Occipital lobe (tissue), 3 donors: ENCODE measurements at places on chromosomes 5 and 9. TPM values are rescaled to one million over a fixed set of nuclear protein-coding genes. Genes with fewer than 3 reads are reported as not detected.

DNA sequence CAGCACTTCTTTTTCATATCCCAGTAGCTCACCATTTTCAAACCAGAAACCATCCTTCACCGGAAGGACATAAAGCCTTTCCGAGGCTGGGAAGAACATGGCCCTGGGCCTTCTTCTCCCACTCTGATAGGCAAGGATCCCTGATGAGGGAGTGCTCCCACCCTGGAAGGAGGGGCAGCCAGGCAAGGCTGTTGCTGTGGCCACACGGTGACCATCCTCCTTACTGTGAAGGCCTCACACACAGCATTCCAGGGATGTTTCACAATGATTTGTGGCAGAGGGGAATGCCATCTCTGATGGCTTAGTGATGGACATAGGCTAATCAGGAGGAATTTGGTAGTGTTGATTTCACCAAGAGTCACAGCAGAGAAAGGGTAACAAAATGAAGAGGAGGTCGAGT, 130.7 kb downstream of the ADAMTS12 start:
- DNase-seq, result no peak

- DNase-seq, result no peak
These were observed 72.7 kb downstream of the SEMA4D start for GRCh38 chr9:89425024-89425805.

DNA sequence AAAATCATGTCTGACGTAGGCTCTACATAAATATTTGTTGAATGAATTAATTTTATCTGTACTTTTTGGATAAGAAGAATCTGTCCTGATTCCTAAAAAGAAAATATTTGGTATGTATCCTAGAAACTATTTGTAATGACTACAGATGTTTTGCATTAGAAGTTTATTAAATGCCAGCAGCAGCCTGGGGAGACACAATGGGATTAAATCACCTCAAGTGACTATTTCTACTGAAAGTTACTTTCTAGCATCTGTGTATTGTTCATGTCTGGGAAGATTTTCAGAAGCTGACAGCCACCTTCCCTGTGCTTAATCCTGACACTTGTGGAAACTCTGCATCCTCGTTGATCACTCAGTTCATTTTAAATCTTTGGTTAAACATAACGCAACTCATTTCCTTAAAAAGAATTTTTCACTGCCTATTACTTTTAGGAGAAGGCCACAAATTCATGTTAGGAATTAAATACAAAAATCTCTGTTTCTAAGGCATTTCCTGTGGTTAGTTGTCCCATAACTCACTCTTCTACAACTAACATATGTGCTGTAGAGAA, 209.3 kb upstream of the PPP1R2B start:
- DNase-seq, result no peak

DNA sequence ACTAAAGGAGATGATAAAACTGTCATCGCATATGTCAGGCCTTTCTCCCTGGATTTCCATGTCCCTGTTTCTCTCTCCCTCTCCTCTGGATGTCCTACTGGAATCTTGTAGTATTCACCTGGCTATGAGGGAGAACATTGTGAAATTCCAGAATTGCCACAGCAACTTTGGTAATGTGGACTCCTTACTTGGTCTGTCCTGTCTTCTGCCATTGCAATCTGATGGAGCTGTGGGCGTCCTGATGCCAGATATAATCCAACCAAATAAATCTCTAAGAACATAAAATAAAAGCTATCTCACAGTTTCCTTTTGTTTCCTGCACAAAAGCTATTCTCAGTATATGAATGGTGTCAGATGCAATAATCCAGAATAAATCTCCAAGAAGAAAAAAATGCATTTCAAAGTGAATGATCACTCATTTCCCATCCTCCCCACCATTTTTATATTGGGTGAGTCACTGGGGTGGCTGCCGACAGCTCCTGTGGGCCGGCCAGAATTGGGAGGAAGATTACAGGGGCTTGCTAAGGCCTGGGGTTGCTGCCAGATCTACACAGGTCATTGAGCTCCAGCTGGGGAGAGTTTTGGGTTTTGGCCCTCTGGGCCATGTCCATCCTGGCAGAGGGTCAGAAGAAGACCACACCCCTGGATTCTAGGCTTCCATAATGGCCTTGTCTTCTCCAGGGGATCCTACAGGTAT, 160.7 kb upstream of the PITX1 start:
- no peak for DNase-seq

DNA sequence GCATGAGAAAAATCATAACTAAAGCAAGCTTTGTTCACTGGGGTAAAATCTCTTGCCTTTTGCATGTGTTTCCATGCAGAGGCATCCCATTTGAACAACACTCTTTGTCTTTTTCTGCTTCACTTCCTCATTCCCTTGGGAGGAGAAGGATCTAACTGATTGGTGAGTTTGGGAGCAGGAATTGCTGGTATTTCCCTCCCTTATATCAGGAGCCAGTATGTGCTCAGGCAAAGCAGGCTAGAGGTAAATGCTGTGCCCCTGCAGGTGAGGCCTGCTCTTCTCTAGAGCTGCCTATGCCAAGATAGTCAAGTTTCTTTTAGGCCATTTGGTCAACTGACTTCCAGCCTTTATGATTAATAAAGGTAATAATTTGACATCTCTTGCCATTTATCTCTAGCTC, 179.9 kb downstream of the COX7C start:
- DNase-seq, result no peak

- DNase-seq, result no peak
These were observed 401.4 kb upstream of the IRX1 start for GRCh38 chr5:3194271-3194670.

DNA sequence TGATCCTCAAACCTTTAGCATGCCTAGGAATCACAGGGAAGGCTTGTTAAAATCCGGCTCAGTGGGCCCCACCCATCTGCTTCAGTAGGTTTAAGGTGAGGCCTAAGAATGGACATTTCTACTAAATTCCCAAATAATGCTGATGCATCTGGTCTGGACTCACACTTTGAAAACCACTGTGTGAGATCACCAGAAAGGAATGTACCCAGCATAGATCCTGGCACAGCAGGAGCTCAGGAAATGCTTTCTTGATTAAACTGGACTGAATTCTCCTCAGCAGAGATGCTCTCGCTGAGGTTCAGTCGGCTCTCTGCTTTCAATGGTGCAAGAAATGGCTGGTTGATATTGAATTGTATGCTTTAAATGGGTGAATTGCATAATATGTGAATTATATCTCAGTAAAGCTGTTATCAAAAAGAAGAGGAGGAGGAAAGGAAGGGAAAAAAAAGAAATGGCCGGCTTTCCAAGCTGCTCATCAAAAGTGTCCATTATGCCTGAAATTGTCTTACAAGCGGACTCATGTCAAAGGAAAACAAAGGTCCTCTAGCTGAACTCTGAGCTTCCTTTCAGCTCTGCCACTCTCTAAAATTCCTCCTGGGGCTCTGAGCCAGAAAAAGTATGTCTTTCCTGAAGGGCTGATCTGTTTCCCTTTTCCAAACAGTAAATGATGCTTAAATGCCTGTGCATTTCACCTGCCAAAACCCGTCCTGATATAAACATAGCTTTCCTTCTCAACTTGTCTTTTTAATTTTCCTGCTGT, 77.6 kb upstream of the SAP30L start:
- DNase-seq, result no peak

The KIAA1191 gene
- total RNA-seq, result 97.3 TPM
